ENCODE measurements at places on chromosomes 4 and X.

DNA sequence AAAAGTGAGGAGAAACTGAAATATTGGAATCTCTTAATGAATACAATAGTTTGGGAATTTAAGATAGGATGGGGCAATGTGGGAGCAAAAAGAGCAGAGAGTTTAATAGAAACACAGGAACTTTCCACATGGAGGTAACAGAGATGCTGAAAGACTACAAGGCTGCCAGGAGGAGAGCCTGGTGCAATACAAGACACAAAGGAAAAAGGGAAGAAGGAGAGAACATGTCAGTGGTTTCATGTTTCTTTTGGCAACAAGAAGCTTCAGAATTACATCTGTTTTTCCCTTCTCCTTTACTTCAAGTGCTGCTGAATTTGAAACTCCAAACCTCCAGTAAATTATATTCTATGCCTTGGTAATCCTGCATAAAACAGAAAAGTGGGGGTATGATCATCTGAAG, 474.3 kb downstream of the FAT4 start:
- no peak for DNase-seq

GRCh38 chr4:169070071-169070894, 60.2 kb upstream of the CBR4 start:
- DNase-seq, result no peak

GRCh38 chr4:55834086-55834795, 14.7 kb downstream of the EXOC1L start:
- DNase-seq, result no peak

GRCh38 chr4:113328514-113328913, 279.1 kb downstream of the ANK2 start:
- DNase-seq, result no peak

- no peak for DNase-seq
These were observed 27.7 kb downstream of the PDGFRA start for GRCh38 chr4:54256491-54257486.

DNA sequence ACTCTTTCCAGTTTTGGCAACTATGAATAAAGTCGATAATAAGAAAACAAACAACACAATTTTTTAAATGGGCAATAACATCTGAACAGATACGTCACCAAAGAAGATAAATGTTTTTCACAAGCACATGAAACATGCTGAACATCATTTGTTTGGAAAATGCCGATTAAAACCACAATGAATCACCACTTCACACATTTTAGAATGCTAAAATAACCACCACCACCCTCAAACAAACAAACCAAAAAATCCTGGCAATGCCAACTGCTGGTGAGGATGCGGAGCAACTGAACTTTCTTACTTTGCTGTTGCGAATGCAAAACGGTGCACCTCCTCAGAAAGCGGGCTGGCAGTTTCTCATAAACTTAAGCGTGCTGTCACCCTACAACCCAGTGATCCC, 115.9 kb downstream of the NSUN7 start:
- DNase-seq, result no peak

- no peak for DNase-seq
These were observed 4.9 kb upstream of the CPLX1 start for GRCh38 chr4:830601-831482.

GRCh38 chr4:186027405-186027804, 41.6 kb upstream of the TLR3 start:
- no peak for DNase-seq

- DNase-seq, result no peak
These were observed 3.3 kb downstream of the CDK16 start for GRCh38 chrX:47221756-47222155.

- DNase-seq, result no peak
These were observed 59.5 kb upstream of the PPP2R3B start for GRCh38 chrX:446245-446644.

- DNase-seq, result no peak
These were observed 382.6 kb downstream of the CENPC start for GRCh38 chr4:67162690-67163089.

- DNase-seq, result no peak
These were observed 94.1 kb upstream of the BANK1 start for GRCh38 chr4:101696276-101697010.

DNA sequence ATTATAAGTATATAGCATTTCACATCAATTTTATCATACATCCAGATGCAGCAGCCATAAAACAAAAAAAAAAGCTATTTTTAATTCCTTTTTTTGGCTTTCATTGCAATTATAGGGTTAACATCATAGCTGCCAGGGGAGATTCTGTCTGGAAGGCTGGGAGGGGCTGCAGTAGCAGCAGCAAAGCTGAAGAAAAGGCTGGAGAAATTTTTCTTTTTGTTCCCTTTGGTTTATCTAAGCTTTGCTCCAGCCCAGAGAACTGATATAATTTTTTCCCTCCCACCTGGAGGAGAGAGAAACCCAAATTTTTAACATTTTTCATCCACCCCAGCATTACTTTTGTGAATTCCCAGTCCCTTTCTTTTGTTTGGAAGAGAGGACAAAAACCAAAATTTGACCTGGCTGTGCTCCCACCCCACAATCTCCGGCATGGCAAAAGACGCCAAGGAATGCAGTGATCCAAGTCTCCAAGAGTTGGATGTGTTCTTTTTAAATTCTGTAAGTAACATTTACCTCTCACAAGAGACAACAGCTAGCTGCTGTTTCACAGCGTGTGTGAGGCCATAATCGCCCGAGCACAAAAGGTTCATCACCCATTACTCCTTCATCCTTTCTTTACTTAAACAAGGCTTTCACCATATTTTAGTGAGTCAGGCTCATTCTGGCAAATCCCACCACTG, 25.1 kb upstream of the FAM156A start:
- no peak for DNase-seq

- DNase-seq, result no peak
These were observed 12.2 kb downstream of the IL13RA1 start for GRCh38 chrX:118739577-118739976.

GRCh38 chrX:7444967-7445366, 297.0 kb upstream of the PUDP start:
- DNase-seq, result no peak

GRCh38 chr4:4590546-4590945, 48.7 kb upstream of the STX18 start:
- DNase-seq, result no peak

GRCh38 chrX:21985332-21985777, 44.8 kb downstream of the SMS start:
- DNase-seq, result peak; percentile 5

DNA sequence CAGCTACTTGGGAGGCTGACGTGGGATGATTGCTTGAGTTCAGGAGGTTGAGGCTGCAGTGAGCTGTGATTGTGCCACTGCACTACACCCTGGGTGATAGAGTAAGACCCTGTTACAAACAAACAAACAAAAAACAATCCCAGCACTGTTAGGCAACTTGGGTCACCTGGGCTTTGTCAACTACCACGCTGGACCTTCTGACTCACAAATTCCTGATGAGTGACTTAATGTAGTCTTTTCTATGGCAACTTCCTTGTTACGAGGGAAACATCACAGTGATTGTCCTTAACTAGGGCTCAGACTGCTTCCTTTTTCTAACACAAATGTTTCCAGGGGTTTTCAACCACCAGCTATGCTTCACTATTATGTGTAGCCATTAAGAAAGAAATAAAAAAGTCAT, 128.8 kb upstream of the GPC4 start:
- DNase-seq, result no peak

DNA sequence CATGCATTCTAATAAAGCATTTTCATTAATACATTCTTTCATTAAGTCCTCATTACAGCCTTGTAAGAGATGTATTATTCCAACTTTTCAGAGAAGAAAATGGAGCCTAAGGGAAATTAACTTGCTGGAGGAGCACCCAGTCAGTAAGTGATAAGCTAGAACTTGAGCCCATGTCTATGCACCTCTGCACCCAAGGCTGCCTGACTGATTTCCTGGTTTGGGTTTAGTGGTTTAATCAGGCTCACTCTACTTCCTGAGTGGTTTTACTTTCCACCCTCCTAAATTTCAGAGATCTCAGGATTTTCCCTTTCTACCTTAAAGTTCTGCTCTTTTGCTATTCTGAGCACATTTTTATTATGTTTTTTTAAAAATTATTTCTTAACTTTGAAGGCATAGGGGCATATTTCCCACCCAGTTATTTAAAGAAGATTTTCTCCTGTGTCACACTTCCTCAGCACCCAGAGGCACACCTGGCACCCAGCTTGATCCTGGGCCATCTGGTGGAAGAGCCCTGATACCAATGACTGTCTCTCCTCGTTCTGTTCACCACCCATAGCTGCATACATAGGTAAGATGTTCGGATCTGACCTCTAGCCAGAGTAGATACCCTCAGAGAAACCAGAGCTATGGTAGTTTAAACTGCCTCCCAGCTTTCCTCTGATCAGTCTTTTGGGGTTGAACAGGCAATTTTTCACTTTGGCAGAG, 10.4 kb downstream of the CORIN start:
- DNase-seq, result no peak

DNA sequence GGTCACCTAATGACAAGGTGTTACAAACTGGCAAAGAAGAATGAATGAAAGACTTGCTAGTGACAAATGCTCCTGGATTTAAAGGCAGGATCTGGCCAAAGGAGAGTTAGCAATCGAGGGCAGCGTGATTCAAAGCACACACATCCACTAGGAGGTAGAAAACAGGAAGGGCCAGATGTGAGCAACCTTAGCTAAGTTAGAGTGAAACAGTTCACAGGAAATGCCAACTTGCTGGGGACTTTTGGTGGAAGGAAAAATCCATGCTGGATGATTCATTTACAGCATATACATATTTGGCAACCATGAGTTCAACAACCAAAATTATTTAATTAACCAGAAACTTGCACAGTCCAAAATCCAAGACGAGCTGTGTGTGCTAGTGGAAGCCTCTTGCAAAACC, 276.9 kb downstream of the PTTG2 start:
- no peak for DNase-seq

DNA sequence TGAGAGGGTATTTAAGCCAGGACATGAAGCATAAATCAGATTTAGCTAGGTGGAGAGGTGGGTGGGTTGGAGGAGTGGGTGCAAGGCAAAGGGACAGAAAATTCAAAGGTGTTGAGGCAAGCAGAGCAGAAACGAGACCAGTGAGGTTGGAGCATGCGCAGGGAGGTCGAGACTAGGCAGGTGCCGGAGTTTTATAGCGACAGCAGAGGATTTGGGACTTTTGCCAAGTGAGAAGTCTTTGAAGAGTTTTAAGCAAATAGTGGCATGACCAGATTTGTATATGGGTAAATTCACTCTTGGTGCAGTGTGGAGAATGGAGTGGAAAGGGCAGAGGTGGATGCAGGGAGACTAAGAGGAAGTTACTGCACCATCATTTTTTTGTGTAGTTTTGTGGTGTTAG, 107.0 kb upstream of the TLR2 start:
- no peak for DNase-seq

- no peak for DNase-seq
These were observed 324.1 kb upstream of the FAM47C start for GRCh38 chrX:36684053-36684452.

DNA sequence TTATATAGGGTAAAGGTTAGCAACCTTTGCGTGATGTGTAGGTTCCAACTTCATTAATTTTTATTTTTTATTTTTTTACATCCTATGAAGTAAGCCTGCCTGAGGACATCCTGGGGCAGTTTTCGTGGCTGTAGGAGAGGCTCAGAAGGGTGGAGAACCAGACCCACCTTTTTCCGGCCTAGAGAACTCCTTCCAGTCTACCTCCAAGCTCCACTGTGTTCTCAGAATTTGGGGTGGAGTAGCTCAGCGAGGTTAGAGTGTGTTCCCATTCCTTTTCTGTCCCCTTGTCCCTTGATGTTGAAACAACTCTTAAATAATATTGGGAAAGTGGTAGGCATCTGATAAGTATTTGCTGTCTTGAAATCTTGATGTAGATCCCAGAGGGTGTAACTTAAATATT, 32.4 kb downstream of the MTHFD2L start:
- DNase-seq, result no peak

DNA sequence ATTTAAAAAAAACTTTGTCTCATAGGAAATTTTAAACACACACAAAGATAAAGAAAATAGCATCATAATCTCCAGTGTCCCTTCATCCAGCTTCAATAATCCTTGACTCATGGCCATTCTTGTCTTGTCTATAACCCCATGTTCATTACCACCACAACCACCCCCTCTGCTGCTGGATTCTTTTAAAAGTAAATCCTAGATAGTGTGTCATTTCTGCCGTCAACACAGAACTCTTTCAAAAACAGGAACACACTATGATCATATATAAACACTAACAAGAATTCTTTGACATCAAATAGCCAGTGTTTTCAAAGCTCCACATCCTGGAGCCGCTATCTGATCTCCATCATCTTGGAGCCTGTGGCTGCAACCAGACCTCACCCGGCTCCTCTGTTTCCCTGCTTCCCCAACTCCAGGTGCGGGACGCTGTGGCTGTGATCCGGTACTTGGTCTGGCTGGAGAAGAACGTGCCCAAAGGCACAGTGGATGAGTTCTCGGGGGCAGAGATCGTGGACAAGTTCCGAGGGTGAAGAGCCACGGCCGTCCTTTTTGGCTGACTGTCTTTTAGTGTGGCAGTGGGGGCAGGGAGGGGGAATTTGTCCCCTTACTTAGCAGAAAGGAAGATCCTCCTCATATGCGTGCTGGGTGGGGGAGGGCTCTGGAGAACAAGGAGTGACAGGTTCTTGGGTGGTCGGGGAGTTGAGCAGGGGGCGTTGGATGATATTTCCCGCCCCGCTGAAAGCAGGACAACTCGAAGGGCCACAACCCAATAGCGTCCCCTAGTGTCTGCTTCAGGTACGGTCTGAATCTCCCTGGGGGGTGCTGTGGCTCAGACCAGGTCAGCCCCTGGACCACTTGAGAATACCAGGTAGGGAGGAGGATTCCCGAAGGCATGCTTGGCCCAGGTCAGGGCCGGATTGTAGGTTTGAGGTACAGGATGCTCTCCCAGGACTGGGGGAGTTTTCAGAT, 15.6 kb downstream of the XPNPEP2 start:
- DNase-seq, result no peak

- no peak for DNase-seq
These were observed 5.7 kb downstream of the MAGEE1 start for GRCh38 chrX:76433219-76433618.

DNA sequence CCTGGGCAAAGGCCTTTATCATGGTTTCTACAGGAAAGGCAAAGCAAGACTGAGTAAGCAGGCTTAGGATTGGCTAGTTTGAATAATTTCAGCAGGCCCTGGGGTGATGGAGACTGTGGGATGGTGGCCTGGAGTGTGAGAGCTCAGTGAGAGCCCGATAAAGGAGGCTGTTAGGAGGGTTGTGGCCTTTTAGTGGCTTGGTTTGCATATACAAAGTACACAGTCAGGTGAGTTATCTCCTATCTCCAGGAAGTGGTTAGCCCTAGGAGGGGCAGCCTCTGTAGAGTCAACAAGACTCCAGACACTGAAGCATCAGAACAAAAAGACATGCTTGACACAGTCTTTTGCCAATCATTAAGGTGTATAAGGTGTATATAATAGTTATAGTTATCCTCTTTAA, 157.2 kb downstream of the CFAP299 start:
- no peak for DNase-seq

DNA sequence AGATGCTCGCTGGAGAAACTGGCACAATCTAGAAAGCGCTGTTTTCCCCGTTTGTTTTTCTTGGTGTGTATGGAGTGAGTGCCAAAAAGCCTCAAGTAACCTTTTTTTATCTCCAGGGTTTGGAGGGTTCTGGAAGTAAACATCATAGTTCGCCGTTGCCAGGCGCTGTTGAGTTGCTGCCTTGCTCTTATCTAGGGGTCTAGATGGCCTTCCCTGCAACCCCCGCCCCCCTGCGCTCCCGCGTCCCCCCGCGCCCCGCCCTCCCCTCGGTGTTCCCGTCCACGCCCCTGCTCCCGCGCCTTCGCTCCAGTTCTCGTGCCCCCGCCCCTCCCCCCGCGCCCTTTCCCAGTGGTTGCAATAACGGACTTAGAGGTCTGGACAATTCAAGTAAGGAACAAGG, 555 bp upstream of the GCNA start:
- no peak for DNase-seq
